ENCODE measurements at places on chromosomes 3 and 15.

GRCh38 chr3:66425032-66425431, 75.8 kb downstream of the LRIG1 start:
- DNase-seq, result no peak

DNA sequence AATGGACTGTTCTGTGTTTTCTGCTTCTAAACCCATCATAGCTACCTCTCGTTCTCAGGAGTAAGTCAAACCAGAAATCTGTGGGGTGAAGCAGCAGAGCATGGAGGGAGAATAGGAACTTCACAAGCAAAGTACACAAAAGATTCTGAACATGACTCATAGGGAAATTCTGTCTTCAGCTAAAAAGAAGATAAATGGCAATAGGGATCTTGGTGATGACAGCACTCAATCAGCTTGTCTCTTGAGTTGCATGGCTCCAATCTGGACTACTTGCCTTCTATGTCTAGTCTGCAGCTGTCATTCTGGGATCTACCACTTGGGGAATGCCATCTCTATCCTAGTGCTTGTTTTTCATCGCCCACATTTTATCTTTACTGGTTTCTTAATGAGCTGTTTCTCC, 13.5 kb upstream of the GRAMD1C start:
- DNase-seq, result no peak

- DNase-seq, result no peak
These were observed 318.8 kb upstream of the GBE1 start for GRCh38 chr3:82080261-82080660.

DNA sequence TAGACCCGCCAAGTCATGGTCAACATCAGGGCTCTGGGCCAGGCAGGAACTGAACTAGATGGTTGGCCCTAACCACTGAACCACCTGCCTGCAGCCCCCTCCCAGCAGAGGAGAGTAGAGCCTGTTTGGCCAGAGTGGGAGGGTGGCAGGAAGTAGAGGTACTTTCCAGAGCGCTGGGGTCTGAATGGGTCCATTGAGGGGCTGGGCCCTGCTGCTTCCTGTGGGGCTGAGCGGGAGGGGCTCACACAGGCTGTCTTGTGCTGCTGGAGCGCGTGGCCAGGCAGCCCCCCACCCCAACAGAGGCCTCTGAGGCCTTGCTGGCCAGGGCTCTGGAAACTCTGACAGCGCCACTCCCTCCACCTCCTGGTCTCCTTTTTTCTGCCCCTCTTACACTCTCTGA, 17.4 kb downstream of the CSPG4 start:
- DNase-seq, result no peak

DNA sequence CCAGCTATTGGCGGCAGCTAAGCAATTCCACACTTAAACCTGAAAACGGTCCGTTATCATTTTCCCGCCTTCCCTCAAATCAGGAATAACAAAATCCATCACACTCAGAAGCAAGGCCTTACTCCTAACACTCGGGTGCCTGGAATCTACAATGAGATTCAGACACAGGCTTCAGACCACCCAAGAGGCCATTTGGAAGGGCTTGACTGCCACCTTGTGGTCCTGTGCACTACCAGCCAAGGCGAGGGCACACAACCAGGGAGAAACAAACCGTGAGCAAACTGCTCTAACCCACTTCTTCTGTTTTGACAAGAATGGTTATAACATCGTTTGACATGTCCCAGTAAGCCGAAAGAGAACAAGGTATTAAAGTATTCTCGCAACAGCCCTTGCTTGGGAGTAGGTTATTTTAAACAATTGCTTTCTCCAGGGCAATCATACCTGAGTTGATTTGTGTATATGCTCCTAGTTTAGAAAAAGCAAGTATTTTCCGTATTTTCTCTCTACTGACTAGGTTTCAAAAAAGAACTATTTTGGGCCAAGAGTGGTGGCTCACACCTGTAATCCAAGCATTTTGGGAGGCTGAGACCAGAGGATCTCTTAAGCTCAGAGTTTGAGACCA, 40.1 kb upstream of the TAFA4 start:
- no peak for DNase-seq

DNA sequence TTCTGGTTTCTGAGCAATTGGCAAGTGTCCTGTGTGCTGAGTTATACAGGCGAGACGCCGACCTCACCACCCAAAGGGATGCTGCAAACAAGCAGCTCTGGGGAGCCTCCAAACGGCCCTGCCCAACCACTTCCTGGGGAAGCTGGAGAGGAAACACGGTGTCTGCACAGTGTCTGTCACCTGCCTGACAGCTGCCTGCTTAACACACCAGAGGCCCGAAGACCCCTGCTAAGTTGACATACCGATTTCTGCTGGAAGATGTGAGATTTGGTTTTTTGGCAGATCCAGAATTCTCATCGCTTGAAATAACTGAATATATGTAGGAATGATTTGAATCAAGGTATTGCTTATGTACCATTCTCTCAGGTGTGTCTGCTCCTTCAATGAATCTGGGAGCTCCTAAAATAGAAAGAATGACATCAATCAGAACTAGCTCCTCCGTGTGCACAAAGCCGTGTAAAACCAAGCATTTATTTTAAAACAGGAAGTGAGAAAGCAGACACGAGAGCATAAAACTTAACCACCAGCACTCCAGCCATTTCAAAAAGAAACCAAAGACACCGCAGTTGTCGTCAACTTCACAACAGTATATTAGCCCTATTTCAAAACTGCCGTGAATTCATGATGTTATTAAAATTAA, 27.2 kb downstream of the LRRC2 start:
- no peak for DNase-seq
